ENCODE measurements at places on chromosomes 5 and 9. TPM values are rescaled to one million over a fixed set of nuclear protein-coding genes. Genes with fewer than 3 reads are reported as not detected.

The CARD9 gene
- 0.59 TPM for total RNA-seq

The UNC13B gene
- 70.2 TPM for total RNA-seq

The MAPK9 gene
- 25.7 TPM for total RNA-seq

The CDH18 gene
- not detected for total RNA-seq

The GABRA1 gene
- total RNA-seq, result not detected

The KCNT1 gene
- total RNA-seq, result under 0.01 TPM

The OLFM1 gene
- total RNA-seq, result 0.46 TPM

The C9 gene
- 0.25 TPM for total RNA-seq

The TARS1 gene
- total RNA-seq, result 242 TPM

Measured in pulmonary artery endothelial cell (primary cell).